ENCODE measurements at places on chromosomes 1 and 21. TPM values are rescaled to one million over a fixed set of nuclear protein-coding genes. Genes with fewer than 3 reads are reported as not detected.

METTL25B gene
- total RNA-seq: 140 TPM

TCEA3 gene
- total RNA-seq: 109 TPM

PKP1 gene
- 0.26 TPM for total RNA-seq

GCSAML gene
- total RNA-seq: 0.76 TPM

LCE2C gene
- total RNA-seq: not detected

LRRC71 gene
- 0.11 TPM for total RNA-seq

SELL gene
- total RNA-seq: 2.5 TPM

RXFP4 gene
- total RNA-seq: not detected

FNDC7 gene
- 0.28 TPM for total RNA-seq

C1orf94 gene
- not detected for total RNA-seq

WNT9A gene
- 1.7 TPM for total RNA-seq

LCE6A gene
- total RNA-seq: not detected

SUMO3 gene
- total RNA-seq: 73.7 TPM

NEGR1 gene
- 7.4 TPM for total RNA-seq

HSF2BP gene
- total RNA-seq: 0.23 TPM

HIPK1 gene
- 26.0 TPM for total RNA-seq

FCN3 gene
- 6.3 TPM for total RNA-seq

FHAD1 gene
- total RNA-seq: not detected

PGLYRP4 gene
- total RNA-seq: not detected

CHTOP gene
- 49.7 TPM for total RNA-seq

TDRD5 gene
- 0.41 TPM for total RNA-seq

DNA sequence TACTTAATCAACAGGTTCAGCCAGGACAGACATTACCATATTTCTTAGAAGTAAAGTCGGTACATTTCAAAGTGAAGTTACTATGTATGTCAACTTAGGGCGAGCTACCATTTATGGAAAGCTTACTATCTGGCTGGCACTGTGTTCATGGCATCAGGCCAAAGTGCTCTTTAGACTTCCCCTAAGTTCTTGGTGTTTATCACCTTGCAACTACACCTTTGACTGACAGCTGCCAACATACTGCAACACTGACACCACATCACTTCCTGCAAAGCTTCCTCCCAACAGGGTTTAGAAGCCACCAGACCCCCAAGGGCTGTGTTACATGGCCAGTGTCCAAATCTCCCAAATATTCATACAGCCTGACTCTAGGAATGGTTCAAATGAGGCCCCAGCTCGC lies 61.0 kb downstream of the TIAM1 start:
- DNase-seq: no peak

- no peak for DNase-seq
Measured at GRCh38 chr1:226044514-226045101, 17.9 kb upstream of the H3-3A start.

- no peak for DNase-seq
Measured at GRCh38 chr1:3774276-3774945, 1.9 kb downstream of the SMIM1 start.

- no peak for DNase-seq
Measured at GRCh38 chr1:226951286-226952117, 11.4 kb downstream of the COQ8A start.

GRCh38 chr1:228013935-228014930 lies 7.4 kb downstream of the WNT3A start:
- DNase-seq: peak; percentile 3

GRCh38 chr1:13733711-13734110 lies 33.7 kb downstream of the PRDM2 start:
- no peak for DNase-seq

- no peak for DNase-seq
Measured at GRCh38 chr1:205827623-205828022, 14.6 kb upstream of the SLC41A1 start.

GRCh38 chr21:33817663-33818451 lies 97.7 kb downstream of the ATP5PO start:
- DNase-seq: peak; percentile 34

GRCh38 chr1:168920456-168921094 lies 185.9 kb upstream of the ATP1B1 start:
- DNase-seq: peak; percentile 29

- DNase-seq: no peak
Measured at GRCh38 chr1:59671066-59671952, 143.4 kb upstream of the HOOK1 start.

GRCh38 chr21:43859747-43860214 lies 5.2 kb upstream of the AGPAT3 start:
- DNase-seq: no peak

- DNase-seq: no peak
Measured at GRCh38 chr1:1116701-1117468, 996 bp upstream of the C1orf159 start.

DNA sequence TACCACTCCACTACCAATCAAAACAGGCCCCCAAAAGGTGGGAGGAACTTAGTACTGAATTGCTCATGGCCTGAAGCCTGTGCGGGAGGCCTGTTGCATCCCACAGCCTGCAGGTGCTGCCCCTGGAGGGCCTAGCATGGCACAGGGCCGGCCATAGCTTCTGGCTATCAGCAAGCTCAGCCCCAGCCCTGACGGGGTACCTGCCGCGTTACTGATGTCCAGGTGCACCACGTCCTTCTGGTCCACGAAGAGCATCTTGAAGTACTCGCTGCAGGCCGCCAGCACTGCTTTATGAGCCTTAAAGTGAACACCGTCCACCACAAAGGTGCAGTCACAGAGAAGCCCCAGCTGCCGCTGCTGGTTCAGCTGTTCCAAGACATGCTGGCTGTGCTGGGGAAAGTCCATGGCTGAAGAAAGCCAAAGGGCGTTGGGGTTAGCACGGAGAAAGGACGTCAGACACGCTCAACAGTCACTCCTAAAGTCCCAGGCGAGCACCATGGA lies 27.8 kb downstream of the ZBTB17 start:
- DNase-seq: no peak

- DNase-seq: no peak
Measured at GRCh38 chr1:202159534-202160371, 649 bp downstream of the PTPN7 start.

DNA sequence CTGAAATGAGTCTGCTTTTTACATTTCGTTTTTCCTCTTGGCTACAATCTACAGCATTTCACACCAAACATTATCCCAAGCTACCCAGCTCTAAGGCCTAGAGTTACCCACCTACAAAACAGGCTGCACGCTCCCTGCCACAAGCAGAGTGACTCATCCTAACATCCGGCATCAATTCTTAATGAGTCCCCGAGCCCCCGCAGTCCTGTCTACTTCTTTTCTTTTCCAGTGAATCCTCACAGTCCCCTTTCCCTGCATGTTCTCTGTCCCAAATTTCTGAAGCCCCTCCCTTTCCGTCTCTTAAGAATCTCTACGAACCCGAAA lies 650 bp downstream of the PCNX2 start:
- no peak for DNase-seq

GRCh38 chr1:9249534-9250410 lies 15.2 kb downstream of the H6PD start:
- peak; percentile 73 for DNase-seq

GRCh38 chr1:47323599-47324031 lies 9.7 kb upstream of the STIL start:
- DNase-seq: no peak

DNA sequence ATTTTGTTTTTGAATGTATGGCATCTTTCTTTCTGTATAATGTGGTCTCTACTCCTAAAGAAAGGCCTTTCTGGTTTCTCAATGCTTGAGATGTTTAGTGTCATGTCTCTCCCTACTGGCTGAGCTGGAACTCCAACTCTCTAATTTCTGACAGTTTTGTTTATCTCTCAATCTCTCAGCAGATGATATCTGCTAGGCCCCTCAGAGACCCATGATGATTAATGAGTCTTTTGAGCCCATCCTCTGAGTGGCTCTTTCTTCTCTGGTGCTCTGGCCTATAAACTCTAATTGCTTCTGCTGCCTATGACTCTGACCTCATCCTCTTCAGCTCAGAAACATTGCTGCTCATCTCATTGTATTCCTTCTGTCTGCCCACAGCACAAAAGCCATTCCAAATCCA lies 46.6 kb downstream of the CRB1 start:
- DNase-seq: no peak

DNA sequence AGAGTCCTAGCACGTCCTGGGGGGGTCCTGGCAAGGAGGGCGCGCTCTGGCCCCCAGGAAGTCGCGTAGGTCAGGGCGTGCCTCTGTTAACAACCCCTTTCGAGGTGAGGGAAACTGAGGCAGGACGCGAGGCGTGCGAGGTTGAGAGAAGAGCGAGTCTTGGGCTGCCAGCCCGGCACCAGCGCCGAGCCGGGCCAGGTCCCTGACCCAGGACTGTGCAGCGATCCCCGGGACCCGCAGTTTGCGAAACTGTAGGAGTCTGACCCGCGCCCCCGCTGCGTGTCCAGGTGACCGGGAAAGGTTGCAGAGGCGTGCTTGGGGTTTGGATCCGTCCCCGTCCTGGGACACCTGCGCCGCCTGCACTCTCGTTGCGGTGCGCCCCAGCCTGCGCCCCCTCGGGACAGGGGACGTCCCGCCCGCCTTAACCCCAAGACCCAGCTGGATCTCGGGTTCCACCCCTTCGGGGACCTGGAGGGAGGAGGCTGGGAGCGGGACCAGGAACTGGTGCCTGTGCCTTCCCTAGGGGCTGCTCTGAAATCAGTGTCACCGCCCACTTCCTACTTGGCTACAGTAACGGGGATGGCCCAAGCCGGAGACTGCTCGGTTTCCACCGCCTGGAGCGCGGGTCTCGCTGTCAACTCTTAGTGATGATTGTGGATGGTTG lies 493 bp downstream of the DISC1 start:
- DNase-seq: peak; percentile 71

DNA sequence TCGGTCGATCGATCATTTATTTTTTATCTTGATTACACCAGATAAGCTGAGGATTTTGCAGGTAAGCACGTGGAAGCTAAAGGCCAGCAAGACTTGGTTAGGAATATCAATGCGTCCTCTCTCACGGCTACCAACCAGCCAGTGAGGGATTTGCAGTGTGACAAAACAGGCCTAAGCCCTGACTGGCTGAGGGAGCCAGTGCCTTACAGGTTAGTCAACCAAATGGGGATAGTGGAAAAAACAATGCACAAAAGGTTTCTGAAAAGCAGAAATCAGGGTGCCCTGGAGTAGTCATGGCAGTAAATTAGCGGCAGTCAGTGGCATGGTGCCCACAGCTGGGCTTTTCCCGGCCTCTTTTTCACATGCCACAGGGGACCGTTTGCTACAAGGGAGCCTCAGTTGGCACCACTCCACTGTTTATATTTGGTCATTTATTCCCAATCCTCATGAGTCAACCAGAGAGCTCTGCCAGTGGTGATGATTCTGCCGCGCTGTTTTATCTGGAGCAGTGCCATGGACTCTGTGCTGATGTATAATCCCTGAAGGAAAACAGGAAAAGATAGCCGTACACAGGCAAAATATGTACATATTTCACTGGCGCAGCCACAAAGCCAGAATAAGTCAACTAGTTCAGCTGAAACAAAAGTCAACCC lies 167.6 kb downstream of the RHOU start:
- DNase-seq: peak; percentile 95

- DNase-seq: peak; percentile 80
Measured at GRCh38 chr1:81920245-81920740, 119.6 kb downstream of the ADGRL2 start.

- no peak for DNase-seq
Measured at GRCh38 chr1:115534106-115534505, 107.7 kb upstream of the VANGL1 start.

DNA sequence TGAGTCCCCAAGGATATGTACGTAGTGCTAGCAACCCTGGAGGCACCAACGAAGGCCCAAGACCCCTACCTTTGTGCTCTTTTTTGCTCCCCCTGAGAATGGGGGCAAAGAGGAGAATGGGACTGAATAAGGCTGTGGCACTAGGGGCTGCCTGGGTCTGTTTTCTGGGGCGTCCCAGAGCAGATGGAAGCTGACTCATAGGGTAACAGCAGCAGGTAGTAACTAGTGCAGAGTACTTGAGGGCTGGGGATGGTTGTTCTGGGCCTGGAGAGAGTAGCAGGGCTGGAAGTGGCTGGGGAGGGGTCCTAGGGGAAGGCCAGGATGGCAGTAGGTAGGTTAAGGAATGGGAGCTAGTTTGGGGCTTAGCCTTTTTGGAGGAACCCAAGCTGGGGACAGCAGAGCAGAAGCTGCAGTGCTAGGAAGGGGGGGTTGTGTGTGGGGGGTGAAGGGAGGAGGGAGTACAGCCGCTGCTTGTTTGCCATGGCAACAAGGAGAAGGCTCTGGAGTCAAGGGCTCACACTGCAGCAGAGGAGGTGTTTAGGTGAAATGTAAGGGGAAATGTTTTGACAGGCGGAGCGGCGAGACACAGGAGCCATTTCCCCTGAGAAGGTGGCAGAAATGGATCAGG lies 1.8 kb downstream of the NCDN start:
- DNase-seq: no peak

GRCh38 chr1:42175314-42176054 lies 10.9 kb upstream of the GUCA2A start:
- DNase-seq: no peak

GRCh38 chr1:10555635-10556429 lies 81.1 kb downstream of the PEX14 start:
- DNase-seq: no peak

GRCh38 chr1:15062479-15063099 lies 91.0 kb upstream of the TMEM51 start:
- DNase-seq: no peak

DNA sequence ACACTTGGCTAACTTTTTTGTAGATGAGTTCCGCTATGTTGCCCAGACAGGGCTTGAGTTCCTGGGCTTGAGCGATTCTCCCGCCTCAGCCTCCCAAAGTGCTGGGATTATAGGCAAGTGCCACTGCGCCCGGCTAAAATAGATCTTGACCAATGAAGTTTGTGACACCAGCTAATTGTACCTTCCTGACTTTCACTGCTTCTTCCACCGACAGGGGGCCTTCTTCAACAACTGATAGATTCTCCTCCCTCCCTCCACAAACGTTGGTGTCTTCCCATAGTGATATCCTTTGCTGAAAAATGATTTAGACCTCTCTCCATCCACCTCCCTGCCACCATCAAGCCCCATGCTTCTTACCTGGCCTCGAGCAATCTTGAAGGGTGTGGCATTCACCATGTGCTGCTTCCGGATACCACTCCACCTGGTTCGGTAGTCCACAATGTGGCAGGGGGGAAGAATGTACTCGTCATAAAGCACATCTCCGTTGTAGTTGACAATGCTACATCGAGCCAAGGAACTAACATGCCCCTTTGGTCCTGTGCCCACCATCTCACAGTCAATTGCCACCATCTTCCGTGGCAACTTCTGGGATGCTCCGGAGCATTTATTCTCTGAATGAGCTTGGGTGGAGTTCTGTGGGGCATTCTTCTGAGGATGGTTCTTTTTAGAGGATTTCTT lies 1.6 kb upstream of the METTL25B start:
- peak; percentile 62 for DNase-seq

DNA sequence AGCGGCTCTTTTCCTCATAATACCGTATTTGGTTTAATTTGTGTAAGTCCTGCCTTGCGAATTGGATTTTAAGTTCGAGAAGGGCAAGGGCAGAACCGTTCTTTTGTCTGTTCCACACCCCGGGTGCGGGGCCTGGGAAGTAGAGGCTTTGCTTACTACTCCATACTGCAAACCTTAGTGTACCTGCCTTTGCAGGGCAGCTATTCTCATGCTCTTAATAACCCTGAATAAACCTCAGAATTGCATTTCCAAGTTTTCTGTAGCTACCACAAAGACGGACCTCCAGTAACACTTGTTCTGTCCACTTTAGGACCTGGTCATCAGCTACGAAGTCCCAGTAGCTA lies 657 bp upstream of the HNRNPU start:
- DNase-seq: peak; percentile 33

Data from adrenal gland (tissue), 19 donors.